ENCODE measurements at places on chromosomes 12 and 14. TPM values are rescaled to one million over a fixed set of nuclear protein-coding genes. Genes with fewer than 3 reads are reported as not detected.

BMP4 gene
- polyA plus RNA-seq: 50.6 TPM

GRCh38 chr14:76546426-76547221 is 170.7 kb downstream of the ESRRB start:
- DNase-seq: no peak

GRCh38 chr14:61925043-61925442 is 162.8 kb downstream of the SNAPC1 start:
- DNase-seq: no peak

RBM25 gene
- 194 TPM for polyA plus RNA-seq

GRCh38 chr12:12181511-12181910 is 85.3 kb downstream of the LRP6 start:
- DNase-seq: no peak

RPS6KL1 gene
- polyA plus RNA-seq: 0.79 TPM

CLEC4C gene
- 0.15 TPM for polyA plus RNA-seq

GRCh38 chr14:60905923-60906322 is 75.0 kb downstream of the TRMT5 start:
- DNase-seq: no peak
